Lung microvascular endothelial cell (primary cell): ENCODE measurements at places on chromosomes 2 and 18. TPM values are rescaled to one million over a fixed set of nuclear protein-coding genes. Genes with fewer than 3 reads are reported as not detected.

The C2orf66 gene
- not detected in 2 replicates for total RNA-seq

DNA sequence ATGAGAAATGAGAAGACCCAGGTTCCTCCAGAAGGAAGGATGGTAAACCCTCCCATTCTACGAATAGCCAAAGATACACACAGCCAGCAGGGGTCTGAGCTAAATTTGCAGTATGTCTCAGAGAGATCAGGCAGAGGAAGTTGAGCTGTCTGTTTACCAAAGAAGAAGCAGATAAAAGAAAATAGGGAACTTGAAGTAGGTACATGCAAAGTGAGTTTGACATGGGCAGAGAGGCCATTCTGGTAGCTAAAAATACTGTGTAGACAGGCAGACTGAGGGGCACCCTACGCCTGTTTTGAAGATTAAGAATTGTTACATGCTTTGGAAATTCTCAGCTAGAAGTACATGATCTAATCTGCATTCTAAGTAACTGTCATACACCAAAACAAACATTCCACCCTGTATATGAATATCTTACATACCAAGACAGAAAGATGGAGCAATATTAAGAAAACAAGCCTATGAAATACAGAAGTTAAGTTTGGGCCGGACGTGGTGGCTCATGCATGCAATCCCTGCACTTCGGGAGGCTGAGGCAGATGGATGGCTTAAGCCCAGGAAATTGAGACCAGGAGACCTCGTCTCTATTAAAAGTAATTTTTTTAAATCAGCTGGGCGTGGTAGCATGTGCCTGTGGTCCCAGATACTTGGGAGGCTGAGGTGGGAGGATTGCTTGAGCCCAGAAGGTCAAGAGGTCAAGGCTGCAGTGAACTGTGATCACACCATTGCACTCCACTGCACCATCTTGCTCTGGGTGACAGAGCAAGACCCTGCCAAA lies 157.9 kb downstream of the ANKRD44 start:
- no peak for DNase-seq

DNA sequence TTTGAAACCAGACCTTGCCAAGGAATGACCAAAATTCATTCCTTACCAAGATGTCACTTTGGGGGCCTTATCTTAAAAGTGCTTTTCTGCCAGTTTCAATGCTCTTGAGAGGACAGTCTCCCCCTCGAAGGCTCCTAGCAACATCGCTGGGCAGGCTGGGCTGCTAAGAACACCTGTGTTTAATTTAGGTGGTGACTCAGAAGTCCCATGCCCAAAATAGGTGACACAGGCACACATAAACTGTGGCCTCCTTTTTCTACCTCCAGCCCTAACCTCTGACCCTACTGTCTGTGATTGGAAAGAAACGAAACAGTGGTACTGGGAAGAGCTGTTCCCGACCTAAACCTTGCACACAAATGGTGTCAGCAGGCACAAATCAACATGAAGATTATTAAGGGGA lies 28.7 kb upstream of the ROCK2 start:
- no peak for DNase-seq

- DNase-seq = no peak
These were observed 664 bp downstream of the NETO1 start for GRCh38 chr18:72866901-72867745.

- DNase-seq = peak; percentile 85
These were observed 15.1 kb upstream of the BZW1 start for GRCh38 chr2:200796561-200796960.

DNA sequence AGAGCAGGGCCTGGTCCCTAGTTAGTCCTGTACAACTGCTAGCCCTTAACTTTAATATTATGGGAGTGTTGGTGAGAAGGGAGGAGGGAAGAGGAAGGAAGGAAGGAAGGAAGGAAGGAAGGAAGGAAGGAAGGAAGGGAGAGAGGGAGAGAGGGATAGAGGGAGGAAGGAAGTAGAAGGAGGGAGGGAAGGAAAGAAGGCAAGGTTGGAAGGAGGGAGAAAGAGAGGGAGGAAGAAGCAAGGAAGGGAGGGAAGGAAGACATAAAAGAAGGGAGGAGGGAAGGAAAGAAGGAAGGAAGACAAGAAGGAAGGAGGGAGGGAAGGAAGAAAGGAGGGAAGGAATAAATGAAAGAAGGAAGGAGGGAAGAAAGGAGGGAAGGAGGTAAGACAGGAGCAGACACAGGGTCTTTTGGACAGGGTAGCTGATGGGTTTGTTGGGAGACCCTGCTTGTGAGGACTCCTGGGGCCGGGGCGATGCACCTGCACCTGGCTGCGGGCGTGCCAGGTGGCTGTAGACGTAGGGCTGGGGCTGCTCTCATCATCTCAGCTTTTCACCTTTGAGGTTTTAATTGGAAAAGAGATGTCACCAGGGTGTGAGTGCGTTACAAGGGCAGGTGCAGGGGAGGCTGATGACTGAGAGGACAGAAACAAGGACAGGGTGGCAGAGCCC lies 5.9 kb upstream of the POMC start:
- no peak for DNase-seq

GRCh38 chr18:58038063-58038462 lies 6.0 kb upstream of the NEDD4L start:
- DNase-seq = no peak

DNA sequence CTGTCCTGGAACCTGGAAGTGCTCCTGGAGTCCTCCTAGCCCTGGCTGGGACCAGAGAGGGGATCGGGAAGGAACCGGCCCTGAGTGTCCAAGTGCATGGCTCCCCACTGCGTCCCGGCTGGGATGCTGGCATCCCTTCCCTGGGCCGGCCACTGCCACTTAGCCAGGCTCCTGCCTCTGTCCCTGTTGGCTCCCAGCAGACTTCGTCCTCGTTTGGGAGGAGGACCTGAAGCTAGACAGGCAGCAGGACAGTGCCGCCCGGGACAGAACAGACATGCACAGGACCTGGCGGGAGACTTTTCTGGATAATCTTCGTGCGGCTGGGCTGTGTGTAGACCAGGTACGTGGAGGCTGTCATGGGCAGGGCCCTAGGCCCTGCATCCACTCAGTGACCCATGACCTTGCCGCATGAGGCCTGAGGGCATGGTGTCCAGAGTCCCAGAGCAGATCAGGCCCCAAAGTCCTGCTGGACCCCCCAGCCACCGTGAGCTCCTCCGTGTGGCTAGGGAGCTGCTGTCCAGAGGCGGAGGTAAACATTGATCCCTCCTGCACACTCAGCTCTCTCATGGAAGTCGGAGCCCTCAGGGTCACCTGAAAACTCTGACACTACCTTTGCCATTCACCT lies 7.1 kb downstream of the ANO7 start:
- no peak for DNase-seq

DNA sequence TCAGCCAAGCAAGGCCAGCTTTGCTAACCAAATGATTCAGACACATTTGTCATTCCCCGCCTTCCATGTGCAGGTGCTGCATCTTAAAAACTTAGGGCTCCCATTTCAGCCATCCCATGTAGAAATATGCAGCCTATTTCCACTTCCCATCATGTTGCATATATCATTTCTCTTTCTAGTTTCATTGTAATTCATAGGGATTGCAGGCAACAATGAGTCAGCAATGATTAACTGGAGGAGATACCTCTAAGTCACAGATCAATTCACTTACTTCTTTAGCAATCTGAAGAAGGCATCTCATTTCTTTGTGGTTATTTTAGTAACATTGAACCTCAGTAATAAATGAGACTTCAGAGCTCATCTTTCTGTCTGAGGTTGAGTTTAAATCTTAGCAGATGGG lies 276.1 kb upstream of the PKDCC start:
- DNase-seq = no peak

The REG1B gene
- total RNA-seq = not detected in 2 replicates

The SIX3 gene
- total RNA-seq = not detected in 2 replicates

The DLX1 gene
- total RNA-seq = not detected in 2 replicates

GRCh38 chr2:38163006-38163405 lies 87.1 kb upstream of the CYP1B1 start:
- DNase-seq = no peak

The GPR45 gene
- total RNA-seq = not detected in 2 replicates

DNA sequence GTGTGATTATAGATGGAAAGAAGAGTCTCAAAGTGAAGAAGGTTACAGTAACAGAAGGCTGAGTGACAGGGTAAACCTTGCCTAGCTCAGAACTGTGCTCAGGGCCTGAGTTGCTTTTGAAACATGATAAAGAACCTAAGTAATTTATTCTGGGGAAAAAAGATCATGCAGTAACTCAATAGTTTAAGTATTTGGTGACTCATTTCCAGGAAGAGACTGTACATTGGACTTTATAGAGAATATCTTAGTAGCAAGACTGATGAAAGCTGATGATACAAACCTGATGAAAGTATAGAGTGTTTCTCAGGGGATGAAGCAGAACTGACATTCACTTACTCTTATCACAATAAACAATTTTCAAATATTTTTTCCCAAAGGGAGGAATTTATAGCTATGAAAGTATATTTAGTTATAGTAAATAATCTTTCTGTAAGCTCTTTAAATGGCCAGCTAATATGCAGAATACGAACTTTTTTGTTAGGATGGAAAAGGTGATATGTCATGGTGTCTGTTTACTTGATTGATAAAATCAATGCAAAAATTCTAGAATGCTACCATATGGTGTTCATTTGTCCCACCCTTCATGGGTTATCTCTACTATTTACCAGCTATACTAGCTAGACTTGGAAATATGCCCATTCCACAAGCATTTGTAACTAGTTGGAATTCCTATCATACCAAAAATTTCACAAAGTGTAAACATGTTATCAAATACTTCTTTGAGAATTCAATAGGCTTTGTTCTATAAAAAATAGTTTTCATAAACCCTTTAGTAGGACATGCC lies 1265.5 kb upstream of the ACVR2A start:
- DNase-seq = peak; percentile 45

DNA sequence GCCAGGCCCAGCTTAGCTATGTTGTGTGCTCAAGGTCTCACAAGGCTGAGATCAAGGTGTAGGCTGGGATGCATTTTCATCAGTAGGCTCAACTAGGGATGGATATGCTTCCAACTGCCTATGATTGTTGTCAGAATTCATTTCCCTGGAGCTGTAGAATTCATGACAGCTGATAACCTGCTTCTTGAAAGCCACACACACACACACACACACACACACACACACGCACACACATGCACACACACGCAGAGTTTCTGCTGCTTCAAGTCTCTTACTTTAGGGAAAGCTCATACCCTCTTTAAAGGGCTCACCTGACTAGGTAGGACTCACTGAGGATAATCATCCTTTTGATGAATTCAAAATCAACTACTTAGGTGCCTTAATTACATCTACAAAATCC lies 8.2 kb upstream of the VPS4B start:
- no peak for DNase-seq

DNA sequence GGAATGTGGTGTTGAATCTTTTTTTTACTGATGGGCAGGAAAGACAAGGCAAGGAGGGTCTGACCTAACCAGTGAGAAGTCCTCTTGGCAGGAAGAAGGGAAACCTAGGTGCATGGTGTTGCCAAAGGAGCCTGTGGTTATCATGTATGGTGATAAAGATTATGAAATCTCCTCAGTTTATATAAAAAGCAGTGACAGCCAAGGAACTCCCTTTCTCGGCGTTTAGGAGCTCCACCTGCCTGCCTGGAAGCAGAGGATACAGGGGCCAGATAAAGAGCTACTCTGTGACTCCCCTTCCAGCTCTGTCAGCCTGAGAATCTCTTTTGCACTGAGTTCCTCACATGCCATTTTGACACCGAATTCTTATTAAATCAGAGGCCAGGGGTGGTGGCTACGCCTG lies 26.1 kb downstream of the COLEC12 start:
- DNase-seq = no peak

The MAL gene
- total RNA-seq = not detected in 2 replicates

- DNase-seq = no peak
These were observed 62.9 kb downstream of the FHOD3 start for GRCh38 chr18:36360256-36360909.

DNA sequence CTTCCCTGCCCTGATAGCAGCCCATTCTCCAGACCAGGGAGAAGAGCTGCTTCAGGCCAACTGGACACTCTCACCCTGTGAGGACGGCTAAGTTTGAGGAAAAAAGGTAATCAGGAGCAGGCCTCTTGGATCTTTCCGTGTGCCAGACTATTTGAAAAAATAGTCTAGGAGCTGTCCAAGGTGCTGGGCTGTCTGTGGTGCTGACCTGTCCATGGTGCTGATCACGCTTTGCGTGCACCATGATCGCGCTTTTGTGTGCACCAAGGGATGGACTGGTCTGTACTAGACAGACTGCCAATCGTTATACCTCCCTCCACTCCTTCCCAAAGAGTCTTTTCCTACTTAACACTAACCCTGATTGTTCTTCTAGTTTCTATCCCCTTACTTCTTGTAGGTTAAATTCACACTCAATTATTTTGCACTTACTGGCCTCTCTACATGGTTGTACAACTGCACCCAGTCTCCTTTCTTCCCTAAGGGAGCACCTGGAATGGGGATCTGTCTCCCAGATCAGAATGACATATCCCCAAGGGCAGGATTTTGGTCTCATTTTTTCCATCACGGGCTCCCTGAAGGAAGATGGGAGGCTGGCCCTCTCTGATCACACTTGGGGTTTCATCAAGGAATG lies 295.4 kb downstream of the CELF4 start:
- peak; percentile 75 for DNase-seq

GRCh38 chr2:144449028-144449406 lies 70.9 kb downstream of the ZEB2 start:
- DNase-seq = no peak

The KIAA2012 gene
- total RNA-seq = not detected in 2 replicates

- DNase-seq = no peak
These were observed 36.9 kb upstream of the SLC14A1 start for GRCh38 chr18:45686891-45687611.

GRCh38 chr2:18301421-18302139 lies 258.9 kb downstream of the RDH14 start:
- DNase-seq = no peak

DNA sequence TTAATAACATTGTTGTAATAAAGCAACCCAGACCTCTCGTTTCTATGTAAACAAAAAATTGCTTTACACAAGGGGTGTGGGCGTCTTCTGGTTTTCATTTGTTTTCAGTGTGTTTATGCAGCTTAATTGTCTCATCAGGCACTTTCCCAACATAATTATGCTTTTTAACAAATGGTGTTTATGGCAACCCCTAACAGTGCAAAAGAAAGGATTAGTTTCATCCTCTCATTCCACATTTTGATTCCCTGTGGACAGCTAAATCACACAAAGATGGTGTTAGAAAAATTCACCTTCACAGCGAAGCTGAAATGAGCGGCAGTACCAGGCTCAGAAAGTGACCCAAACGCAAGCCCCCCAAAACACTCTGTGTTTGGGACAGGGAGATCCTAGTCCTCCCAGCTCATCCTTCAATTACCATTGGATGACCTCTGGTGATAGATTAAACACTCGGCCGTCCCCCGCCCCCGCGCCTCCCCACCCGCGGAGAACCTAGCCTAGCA lies 724 bp downstream of the FTCDNL1 start:
- no peak for DNase-seq

The CCDC148 gene
- total RNA-seq = 0.20 and 0.22 TPM in 2 replicates

- DNase-seq = no peak
These were observed 46.5 kb downstream of the TRAK2 start for GRCh38 chr2:201404699-201405280.

The ONECUT2 gene
- total RNA-seq = under 0.01 TPM in 1 of 2 replicates, not detected in the other

GRCh38 chr2:16022548-16023240 lies 82.3 kb downstream of the MYCN start:
- no peak for DNase-seq

The KCNIP3 gene
- total RNA-seq = under 0.01 TPM in 1 of 2 replicates, not detected in the other

The SLC40A1 gene
- 100 and 283 TPM in 2 replicates for total RNA-seq

The ADI1 gene
- 45.1 and 56.5 TPM in 2 replicates for total RNA-seq
